ENCODE measurements at places on chromosomes 2 and 18.

- no peak for DNase-seq
Measured at GRCh38 chr18:10661317-10661716, 135.5 kb downstream of the NAPG start.

DNA sequence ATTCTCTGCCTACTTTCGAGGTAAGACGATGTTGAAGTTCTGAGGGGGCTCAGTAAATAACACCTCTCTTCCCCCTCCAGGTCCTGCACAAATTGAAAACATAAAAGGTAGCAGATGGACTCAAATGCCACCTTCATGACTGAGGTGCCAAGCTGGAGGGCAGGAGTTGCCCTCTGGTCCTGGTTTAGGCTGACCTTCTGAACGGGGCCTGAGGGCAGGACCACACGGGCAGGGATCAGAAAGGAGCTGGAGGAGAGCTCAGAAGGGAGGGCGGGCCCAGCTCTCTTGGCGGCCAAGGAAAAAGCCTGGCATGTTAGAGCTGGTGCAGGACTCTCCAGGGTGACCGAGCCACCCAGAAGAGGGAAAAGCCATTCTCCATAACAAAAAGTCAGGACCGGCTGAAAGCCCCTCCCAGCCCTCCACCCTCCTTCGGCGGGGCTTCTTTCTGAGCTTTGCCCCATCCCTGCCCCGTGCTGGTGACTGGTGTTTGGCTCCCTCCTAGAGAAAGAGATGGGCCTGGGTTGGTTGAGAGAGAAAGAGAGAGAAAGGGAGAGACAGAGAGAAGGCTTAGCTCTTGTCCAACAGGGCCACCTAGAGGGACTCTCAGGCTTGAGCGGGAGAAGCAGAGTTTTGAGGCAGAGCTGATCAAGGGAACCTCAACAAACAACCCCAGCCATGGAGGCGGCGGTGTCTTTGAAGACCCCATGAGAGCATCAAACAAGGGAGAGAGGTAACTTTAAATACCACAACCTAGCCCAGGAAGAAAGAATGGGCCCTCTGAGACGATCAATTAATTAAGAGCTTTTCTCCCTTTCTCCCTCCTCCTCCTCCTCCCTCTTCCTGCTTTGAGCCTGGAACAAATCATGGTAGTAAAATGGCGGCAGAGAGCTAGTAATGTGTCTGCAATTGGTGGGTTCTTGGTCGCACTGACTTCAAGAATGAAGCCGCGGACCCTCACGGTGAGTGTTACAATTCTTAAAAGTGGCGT is 50.8 kb downstream of the WIPF1 start:
- peak; percentile 71 for DNase-seq

DNA sequence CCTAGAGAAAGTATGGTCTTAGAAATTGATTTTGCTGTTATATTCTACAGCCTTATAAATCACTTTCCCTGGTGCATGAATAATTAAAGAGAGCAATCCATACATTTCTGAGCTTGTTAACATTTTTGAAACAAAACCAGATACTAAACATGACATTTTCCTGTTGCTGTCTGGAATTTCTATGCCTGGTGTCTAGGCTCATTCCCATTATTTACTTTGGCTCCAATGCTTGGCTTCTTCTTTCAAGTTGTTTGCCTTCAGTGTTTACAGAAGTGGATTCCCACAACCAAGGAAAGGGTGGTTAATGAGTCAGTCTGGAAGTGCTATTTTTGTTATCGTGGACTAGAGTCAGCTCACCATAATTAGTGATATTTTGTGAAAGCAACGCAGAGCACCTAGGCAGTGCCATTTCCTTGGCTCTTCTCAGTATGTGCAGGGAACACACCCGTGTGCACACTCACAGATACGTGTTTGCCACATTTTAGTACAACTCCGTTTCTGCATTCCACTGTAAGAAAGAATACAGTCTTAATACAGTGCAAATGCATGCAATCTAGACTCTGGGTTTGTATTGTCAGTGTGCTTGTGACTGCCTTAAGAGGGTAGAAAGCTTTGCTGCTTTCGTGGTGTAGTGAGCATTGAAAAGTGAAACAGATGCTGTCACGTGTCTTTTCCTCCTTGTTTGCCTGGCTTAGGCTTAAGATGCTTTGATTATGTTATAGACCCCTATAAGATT is 185.0 kb upstream of the RASGRP3 start:
- DNase-seq: peak; percentile 28

DNA sequence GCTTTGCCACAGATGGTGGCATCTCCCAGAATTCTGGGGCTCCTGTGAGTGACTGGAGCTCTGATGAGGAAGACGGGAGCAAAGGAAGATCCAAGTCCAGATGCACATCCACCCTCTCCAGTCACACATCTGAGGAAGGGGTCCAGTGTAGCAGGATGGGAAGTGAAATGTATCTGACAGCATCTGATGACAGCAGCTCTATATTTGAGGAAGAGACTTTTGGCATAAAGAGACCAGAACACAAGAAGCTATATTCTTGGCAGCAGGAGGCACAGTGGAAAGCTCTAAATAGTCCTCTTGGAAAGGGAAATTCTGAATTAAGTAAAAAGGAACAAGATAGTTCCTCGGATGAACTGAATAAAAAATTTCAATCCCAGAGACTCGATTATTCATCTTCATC is 23.5 kb upstream of the C1GALT1C1L start:
- DNase-seq: no peak

- peak; percentile 58 for DNase-seq
Measured at GRCh38 chr18:44946529-44947113, 265.9 kb downstream of the SETBP1 start.

All from NCI-H82 (cell line).